Activated CD4-positive, alpha-beta T cell treated with anti-CD3 and anti-CD28 coated beads, Interleukin-2, amount 10 ng/mL, durations not matched to agents 24 days and 14 days (primary cell): ENCODE measurements at places on chromosomes 11 and 22.
A peak's percentile ranks its signal among the peaks of the same experiment; 100 is the strongest.

DNA sequence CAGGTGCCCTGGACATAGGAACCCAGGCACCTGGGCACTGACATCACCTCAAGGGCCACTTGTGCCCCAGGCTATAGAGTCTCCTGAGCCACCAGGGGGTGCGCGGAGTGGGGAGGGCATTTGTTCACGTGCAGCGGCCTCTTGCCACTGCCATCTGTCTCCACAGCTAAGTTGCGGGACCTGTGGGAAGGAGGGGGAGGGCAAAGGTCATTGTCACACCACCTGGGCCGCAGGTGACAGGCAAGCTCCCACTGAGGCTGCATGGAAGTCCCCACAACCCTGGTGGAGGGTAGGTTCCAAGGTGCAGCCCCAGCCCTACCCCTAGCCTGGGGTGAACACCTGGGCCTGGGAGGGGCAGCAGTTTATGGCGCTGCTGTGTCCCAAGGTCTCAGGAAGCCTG, 79.5 kb downstream of the PIWIL3 start:
- no peak for DNase-seq
- no peak overlapping the region for H3K27ac ChIP-seq
- no peak overlapping the region for H3K4me3 ChIP-seq

GRCh38 chr22:38050720-38051119, 6.5 kb upstream of the PICK1 start:
- H3K36me3 ChIP-seq = no peaks in the 10 kb centered on the region
- H3K27ac ChIP-seq = no peak overlapping the region
- H3K4me1 ChIP-seq = peaks cover 3% of the 10 kb centered on the region

GRCh38 chr22:50700387-50701075, 27.9 kb downstream of the SHANK3 start:
- no peak overlapping the region for H3K4me3 ChIP-seq
- H3K27me3 ChIP-seq = no peaks in the 10 kb centered on the region
- no peaks in the 10 kb centered on the region for H3K36me3 ChIP-seq
- H3K27ac ChIP-seq = no peak overlapping the region
- peaks cover 11% of the 10 kb centered on the region for H3K4me1 ChIP-seq

DNA sequence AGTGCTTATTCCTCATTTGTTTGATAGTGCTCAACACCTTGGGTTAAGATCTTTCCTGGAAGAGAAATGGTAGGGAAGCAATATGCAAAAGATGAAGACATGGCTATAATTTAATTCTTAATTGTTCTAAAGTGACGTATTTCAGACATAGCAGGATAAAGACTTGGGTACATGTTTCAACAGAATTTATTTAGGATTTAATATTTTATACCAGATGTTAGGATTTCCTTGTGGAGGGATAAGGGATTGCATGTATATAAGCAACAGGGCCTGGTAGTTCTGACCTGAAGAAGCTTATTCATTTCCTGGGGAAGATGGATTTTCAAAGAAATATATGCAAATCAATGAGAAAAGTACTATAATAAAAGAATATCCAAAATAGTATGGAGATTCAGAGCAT, 163.8 kb downstream of the FAT3 start:
- no peak overlapping the region for H3K4me3 ChIP-seq
- H3K4me1 ChIP-seq = no peaks in the 10 kb centered on the region
- no peak for DNase-seq
- no peaks in the 10 kb centered on the region for H3K36me3 ChIP-seq
- H3K27me3 ChIP-seq = no peaks in the 10 kb centered on the region
- H3K27ac ChIP-seq = no peak overlapping the region

GRCh38 chr11:44434191-44434590, 124.3 kb upstream of the ALX4 start:
- no peak overlapping the region for H3K4me3 ChIP-seq
- no peaks in the 10 kb centered on the region for H3K4me1 ChIP-seq
- no peak overlapping the region for H3K27ac ChIP-seq
- DNase-seq = no peak

- no peak for DNase-seq
- H3K4me3 ChIP-seq = no peak overlapping the region
- H3K4me1 ChIP-seq = no peaks in the 10 kb centered on the region
Observed at GRCh38 chr11:41996533-41996932, 537.1 kb upstream of the LRRC4C start.

DNA sequence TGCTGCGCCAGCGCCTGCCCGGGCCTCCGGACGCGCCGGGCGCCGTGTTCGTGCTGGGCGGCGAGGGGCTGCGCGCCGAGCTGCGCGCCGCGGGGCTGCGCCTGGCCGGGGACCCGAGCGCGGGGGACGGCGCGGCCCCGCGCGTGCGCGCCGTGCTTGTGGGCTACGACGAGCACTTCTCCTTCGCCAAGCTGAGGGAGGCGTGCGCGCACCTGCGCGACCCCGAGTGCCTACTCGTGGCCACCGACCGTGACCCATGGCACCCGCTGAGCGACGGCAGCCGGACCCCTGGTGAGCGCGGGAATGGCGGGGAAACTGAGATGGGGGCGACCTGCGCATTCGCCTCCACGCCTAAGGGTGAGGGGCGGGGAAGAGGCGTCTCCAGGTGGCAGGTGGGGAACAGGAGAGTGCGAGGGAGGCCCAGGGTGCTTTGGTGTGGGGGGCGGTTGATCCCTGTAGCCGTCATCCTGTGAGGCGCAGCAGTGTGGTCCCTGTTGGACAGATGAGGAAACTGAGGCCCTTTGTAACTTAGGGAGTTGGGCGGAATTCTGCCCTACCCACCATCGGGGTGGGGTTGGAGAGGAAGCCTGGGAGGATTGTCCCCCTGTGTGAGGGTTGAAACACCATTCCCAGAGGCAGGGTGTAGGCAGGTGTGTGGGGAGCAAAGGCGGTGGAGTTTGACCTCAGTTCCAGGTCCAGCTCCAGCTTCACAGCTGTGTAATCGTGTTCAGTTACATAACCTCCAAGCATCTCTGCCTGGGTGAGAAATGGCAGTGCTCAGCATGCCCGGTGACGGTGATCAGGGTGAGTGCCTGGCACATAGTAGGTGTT, 758 bp downstream of the PDXP start:
- DNase-seq = peak; percentile 80
- H3K27ac ChIP-seq = peak overlapping the region; percentile 67
- H3K27me3 ChIP-seq = no peaks in the 10 kb centered on the region

- H3K27me3 ChIP-seq = peaks cover 15% of the 10 kb centered on the region
- H3K4me3 ChIP-seq = no peak overlapping the region
- no peak overlapping the region for H3K27ac ChIP-seq
- no peaks in the 10 kb centered on the region for H3K36me3 ChIP-seq
- DNase-seq = no peak
Observed at GRCh38 chr22:38967451-38968450, 10.3 kb downstream of the APOBEC3A start.

GRCh38 chr22:27686534-27686933, 115.0 kb downstream of the MN1 start:
- H3K4me1 ChIP-seq = no peaks in the 10 kb centered on the region
- H3K4me3 ChIP-seq = no peak overlapping the region
- no peaks in the 10 kb centered on the region for H3K27me3 ChIP-seq
- DNase-seq = no peak

DNA sequence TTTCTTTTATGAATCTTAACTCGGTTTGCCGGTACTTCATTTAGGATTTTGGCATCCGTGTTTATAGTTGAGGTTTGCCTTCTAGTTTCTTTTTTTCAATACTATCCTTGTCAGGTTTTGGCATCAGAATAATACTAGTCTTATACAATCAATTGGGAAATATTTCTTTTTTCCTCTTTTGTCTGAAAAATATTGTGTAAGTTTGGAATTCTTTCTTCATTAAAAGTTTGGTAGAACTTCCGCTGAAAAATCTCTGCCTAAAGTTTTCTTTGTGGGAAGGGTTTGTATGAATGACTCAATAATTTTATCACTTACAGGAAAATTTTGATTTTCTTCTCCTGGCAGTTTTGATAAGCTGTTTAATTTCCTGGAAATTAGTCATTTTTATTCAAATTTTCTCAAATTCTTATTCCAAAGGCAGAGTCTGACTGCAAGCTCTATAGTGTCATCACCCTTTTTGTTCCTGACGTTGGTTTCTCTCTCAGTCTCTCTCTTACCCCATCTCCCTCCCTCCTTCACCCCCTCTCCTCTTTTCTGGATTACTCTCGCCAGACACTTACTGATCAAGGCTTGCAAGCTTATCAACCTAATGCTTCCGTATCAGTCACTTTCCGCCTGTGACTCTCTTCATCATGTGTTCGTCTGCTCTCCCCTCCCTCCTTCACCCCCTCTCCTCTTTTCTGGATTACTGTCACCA, 555.7 kb downstream of the TBC1D22A start:
- H3K4me3 ChIP-seq = no peak overlapping the region
- H3K36me3 ChIP-seq = no peaks in the 10 kb centered on the region
- no peak for DNase-seq
- peaks cover 3% of the 10 kb centered on the region for H3K27me3 ChIP-seq
- H3K27ac ChIP-seq = no peak overlapping the region

- peaks cover 26% of the 10 kb centered on the region for H3K27me3 ChIP-seq
- H3K27ac ChIP-seq = no peak overlapping the region
- no peak overlapping the region for H3K4me3 ChIP-seq
- H3K4me1 ChIP-seq = no peaks in the 10 kb centered on the region
- H3K36me3 ChIP-seq = no peaks in the 10 kb centered on the region
Observed at GRCh38 chr11:70054004-70054403, 24.1 kb upstream of the ANO1 start.

GRCh38 chr22:17371448-17371847, 2.2 kb downstream of the CECR2 start:
- no peak overlapping the region for H3K4me3 ChIP-seq
- no peak for DNase-seq
- H3K36me3 ChIP-seq = no peaks in the 10 kb centered on the region
- H3K4me1 ChIP-seq = peaks cover 18% of the 10 kb centered on the region
- no peak overlapping the region for H3K27ac ChIP-seq
- H3K27me3 ChIP-seq = peaks cover 61% of the 10 kb centered on the region

DNA sequence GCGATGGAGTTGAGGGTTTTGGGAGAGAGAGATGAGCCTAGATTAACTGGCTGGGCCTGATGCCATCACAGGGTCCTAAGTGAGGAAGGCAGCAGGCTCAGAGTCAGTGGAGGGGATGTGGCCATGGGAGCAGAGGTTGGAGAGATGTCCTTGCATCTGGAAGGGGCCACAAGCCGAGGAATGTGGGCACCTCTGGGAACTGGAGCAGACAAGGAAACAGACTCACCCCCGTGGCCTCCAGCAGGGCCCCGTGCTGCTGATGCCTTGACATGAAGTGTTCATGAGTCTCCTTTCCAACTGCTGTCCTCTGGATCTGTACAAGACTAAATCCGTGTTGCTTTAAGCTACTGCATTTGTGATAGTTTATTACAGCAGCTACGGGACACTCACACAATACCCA, 49.2 kb downstream of the SHISAL1 start:
- no peak overlapping the region for H3K4me3 ChIP-seq
- peaks cover 5% of the 10 kb centered on the region for H3K4me1 ChIP-seq

GRCh38 chr22:20205464-20205963, 54.7 kb upstream of the CCDC188 start:
- H3K36me3 ChIP-seq = no peaks in the 10 kb centered on the region
- peak overlapping the region; percentile 92 for H3K4me3 ChIP-seq
- no peak for DNase-seq
- H3K27ac ChIP-seq = peak overlapping the region; percentile 89
- H3K4me1 ChIP-seq = peaks cover 14% of the 10 kb centered on the region

- H3K4me1 ChIP-seq = peaks cover 12% of the 10 kb centered on the region
- no peak overlapping the region for H3K4me3 ChIP-seq
- peaks cover 12% of the 10 kb centered on the region for H3K27me3 ChIP-seq
- H3K27ac ChIP-seq = no peak overlapping the region
- no peak for DNase-seq
- H3K36me3 ChIP-seq = no peaks in the 10 kb centered on the region
Observed at GRCh38 chr22:42307806-42308563, 37.5 kb upstream of the TCF20 start.

- H3K4me3 ChIP-seq = no peak overlapping the region
- no peak for DNase-seq
- H3K27me3 ChIP-seq = peaks cover 9% of the 10 kb centered on the region
- no peak overlapping the region for H3K27ac ChIP-seq
- H3K36me3 ChIP-seq = no peaks in the 10 kb centered on the region
- H3K4me1 ChIP-seq = peaks cover 7% of the 10 kb centered on the region
Observed at GRCh38 chr11:66716996-66717395, 12.0 kb downstream of the SPTBN2 start.

DNA sequence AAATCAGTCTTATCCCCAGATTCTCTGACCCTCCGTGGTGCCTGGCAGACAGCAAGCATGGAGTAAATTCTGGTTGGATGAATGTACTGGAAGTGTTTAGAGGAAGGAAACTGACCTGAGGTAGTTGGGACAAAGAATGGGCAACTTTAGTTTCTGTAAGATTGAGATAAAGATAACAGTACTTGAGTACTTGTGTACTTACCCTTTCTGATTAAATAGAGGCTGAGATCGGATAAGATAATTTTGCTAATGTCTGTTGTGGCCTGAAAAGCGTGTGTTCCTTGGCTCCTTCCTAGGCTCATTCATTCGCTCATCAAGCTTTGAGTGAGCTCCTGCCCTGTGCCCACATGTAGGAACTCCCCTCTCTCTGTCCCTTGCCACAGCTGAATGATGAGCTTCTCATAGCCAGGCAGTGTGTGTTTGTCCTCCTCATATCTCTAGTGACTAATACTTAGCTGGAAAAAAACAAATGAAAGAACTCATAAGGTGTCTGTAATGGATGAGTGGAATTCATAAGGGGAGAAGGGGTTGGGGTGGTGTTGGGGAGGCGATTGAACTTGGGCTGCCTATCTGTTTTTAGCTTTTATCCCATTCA, 118.1 kb downstream of the DBX1 start:
- no peak overlapping the region for H3K27ac ChIP-seq
- no peaks in the 10 kb centered on the region for H3K36me3 ChIP-seq
- no peaks in the 10 kb centered on the region for H3K27me3 ChIP-seq
- H3K4me3 ChIP-seq = no peak overlapping the region
- DNase-seq = no peak

DNA sequence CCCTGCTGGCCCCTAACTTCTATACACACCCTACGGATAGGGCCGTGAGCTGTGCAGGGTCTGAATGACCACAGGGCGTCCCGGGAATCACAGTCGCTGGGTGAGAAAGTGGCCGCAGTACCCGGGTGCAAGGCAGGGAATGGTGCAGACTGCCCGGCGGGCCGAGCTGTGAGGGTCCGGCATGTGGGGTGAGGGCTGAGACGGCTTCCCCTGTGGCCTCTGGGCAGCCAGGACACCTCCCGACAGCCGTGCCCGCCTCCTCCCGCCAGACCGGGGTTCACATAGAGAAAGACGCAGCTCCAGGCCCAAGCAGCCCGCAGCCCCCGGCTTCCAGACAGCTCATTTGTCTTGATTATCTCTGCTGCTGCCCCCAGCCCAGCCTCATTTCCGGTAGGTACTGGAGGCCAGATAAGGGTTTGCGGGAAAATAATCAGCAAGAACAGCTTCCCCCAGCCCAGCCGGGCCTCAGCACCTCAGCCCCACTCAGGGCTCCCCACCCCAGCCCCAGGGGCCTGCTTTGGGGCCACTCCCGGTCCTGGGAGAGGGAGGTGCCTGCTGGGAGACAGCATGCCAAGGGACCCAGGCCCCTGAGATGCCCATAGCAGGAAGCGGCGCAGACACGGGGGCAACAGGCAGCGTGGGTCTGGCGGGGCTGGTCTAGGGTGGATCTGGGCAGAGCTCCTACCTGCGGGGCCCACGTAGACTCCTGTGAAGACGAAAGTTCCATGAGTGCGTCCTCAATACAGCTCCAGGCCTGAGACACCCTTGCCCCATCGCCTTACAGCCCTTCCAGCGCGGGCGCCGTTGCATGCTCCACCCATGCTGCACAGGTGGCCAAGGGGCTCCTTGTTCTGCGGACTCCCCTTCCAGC, 123.1 kb downstream of the BRD1 start:
- H3K27me3 ChIP-seq = peaks cover 14% of the 10 kb centered on the region
- H3K27ac ChIP-seq = no peak overlapping the region
- DNase-seq = no peak
- H3K36me3 ChIP-seq = no peaks in the 10 kb centered on the region
- no peaks in the 10 kb centered on the region for H3K4me1 ChIP-seq
